Heart right ventricle (tissue), 16 donors: ENCODE measurements at places on chromosomes 6 and 20. TPM values are rescaled to one million over a fixed set of nuclear protein-coding genes. Genes with fewer than 3 reads are reported as not detected.
A peak's percentile ranks its signal among the peaks of the same experiment; 100 is the strongest.

DNA sequence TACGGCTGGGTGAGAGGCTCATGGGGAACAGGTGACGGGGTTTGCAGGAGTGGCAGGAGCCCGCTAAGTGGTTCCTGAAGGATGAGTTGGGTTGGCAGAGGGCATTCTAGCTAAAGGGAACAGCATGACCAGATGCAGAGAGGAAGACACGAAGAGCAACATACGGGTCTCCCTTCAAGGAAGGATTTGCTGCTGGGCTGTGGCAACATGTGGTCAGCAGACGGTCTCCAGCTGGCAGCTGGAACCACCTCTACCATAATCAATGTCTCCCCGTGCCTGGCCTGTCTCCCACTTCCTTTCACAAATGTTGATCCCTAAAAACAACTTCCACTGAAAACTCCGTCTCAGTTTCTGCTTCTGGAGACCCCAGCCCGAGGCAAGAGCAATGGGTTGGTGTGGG, 80.6 kb upstream of the SULF2 start:
- no peak overlapping the region for H3K27ac ChIP-seq
- DNase-seq: no peak
- no peaks in the 10 kb centered on the region for H3K4me1 ChIP-seq
- no peak overlapping the region for H3K4me3 ChIP-seq

GRCh38 chr6:68114463-68115047, 520.5 kb upstream of the ADGRB3 start:
- H3K4me3 ChIP-seq: no peak overlapping the region
- DNase-seq: no peak

DNA sequence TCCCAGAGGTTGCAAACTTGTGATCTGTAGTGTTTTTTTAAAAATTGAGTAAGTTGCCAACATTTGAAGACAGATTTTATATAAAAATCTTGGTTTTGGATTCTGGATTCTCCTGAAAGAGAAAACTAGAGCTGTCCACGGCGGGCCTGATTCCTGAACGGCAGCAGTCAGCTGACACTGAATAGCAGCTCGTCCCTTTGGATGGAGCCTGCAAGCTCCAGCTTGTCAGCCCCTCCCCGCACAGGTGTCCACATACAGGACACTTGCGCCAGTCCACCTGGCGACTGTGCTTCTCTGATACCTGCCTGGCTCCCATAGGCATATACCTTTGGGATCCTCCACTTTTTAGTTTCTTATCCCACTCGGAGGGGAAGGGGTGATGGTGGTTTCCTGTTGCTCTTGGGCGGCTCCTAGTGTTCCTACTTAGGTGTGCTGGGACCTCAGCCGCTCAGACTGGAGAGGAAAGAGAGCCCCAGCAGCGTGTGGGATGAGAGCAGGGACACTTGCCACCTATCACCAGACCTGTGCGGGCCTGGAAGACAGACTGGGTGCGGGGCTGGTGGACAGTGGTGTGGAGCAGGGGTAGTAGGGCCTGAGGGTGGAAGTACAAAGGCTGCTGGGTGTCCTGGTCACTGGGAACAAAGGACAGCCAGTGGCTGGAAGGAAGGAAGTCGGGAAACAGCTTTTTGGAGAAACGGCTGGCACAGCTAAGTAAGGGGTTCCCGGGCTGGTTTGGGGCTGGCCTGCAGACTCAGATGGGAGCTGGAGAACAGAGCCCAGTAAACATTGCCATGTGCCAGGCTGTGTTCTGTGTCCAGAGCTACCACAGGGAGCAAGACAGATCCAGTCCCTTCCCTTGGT, 18.3 kb downstream of the GHRH start:
- no peak for DNase-seq
- H3K27ac ChIP-seq: peak overlapping the region; percentile 62
- no peaks in the 10 kb centered on the region for H3K27me3 ChIP-seq
- H3K4me3 ChIP-seq: no peak overlapping the region
- H3K4me1 ChIP-seq: no peaks in the 10 kb centered on the region
- H3K36me3 ChIP-seq: peaks cover 34% of the 10 kb centered on the region

- H3K27ac ChIP-seq: no peak overlapping the region
- no peaks in the 10 kb centered on the region for H3K4me1 ChIP-seq
- H3K4me3 ChIP-seq: no peak overlapping the region
- H3K27me3 ChIP-seq: no peaks in the 10 kb centered on the region
These were observed 179.9 kb downstream of the TRDN start for GRCh38 chr6:123456836-123457235.

MMP24OS gene
- 38.7 TPM for total RNA-seq

DNA sequence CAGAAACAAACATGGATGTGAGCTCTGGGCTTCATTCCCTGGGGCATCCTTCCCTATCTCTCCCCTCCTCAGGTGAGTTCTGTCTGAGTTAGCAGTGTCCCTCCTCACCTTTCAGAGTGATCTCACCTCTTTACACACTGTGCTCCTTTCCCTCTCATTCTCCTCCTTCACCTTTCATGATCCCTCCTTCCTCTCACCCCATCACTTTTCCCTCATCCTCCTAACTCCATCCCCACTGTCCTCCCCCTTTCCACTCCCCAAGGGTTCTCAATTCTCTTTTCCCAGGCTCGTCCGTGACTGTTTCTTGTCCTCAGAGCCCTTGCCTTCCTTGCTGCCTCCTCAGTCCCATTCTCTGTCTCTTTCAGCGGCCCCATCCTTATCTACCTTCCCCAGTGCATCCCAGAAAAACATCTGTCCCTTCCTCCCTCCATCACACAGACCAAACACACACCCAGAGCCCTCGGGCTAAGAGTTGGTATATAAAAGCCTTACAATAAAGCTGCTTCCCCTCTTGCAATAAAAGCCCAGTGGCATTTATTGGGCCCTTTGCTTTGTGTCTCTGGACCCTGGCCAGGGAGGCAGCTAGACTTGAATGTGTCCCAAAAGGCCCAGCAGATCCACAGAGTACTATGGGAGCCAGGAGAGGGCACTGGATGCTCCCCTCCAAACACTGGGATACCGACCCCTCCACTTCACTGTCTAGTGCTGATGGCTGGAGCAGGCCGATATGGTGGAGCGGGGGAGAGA, 1.9 kb downstream of the RNF39 start:
- H3K4me1 ChIP-seq: peaks cover 28% of the 10 kb centered on the region
- no peaks in the 10 kb centered on the region for H3K36me3 ChIP-seq
- no peak overlapping the region for H3K27ac ChIP-seq
